ENCODE measurements at places on chromosomes 5 and 9. TPM values are rescaled to one million over a fixed set of nuclear protein-coding genes. Genes with fewer than 3 reads are reported as not detected.

DNA sequence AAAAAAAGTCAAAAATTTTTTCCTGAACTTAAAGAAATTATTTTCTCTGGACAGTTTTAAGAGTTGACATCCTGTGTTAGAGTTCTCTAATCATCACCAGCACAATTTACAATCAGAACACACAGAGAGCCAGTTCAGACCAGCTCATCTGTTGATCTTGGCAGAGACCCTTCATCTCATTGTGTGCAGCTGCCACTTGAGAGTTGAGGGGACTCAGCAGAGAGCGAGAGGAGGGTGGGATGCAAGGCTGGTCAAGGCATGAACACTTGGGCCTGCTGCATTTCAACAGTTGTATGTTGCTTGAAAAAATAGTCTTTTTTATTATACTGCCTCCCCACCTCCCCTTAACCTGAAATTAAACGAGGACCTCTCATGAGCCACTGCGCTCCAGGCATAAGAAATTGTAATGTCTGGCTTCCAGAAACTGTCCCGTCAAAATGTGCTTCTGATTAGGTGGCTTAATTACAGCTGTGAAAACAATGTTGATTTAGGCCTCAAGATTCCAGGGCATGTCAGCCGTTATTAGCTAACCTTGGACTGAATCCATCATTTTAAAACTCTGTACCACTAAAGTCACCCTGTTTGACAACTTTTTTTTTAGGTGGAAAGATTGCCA lies 383.6 kb downstream of the CCDC171 start:
- no peak for DNase-seq

DNA sequence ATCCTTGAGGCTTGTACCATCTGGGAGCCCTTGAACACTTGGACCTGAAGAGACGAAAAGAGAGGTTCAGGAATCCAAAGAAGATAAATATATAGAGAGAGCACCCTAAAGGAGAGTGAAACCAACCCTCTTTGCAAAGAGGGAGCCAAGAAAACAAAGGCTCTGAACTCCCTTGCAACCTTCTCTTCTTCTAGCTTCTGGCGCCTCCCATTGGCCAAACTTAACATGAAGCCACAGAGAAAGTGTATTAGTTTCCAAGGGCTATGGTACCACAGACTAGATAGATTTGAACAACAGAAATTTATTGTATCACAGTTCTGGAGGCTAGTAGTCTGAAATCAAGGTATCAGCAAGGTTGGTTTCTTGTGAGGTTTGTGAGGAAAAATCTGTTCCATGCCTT lies 175.1 kb downstream of the HCN1 start:
- DNase-seq, result no peak

Gene PTGS1
- 17.3 TPM for total RNA-seq

- DNase-seq, result no peak
These were observed 294.6 kb downstream of the ANXA1 start for GRCh38 chr9:73446306-73446705.

DNA sequence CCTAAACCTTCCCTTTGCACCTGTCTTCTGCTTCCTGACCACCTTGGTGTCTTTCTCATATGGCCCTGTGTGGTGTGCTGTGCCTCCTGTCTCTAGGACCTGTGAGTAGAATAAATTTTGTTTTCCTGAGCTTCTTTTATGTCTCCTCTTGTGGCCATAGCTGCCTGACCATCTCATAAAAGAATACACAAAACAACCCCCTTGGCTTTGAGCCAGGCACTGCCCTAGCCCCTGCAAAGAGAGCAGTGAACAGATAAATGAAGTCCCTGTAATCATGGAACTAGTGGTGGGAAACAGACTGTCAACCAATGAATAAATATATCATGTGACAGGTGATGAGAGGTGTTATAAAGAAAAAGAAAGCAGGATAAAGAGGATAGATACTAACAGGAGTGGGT lies 485.1 kb downstream of the CSNK1G3 start:
- no peak for DNase-seq

DNA sequence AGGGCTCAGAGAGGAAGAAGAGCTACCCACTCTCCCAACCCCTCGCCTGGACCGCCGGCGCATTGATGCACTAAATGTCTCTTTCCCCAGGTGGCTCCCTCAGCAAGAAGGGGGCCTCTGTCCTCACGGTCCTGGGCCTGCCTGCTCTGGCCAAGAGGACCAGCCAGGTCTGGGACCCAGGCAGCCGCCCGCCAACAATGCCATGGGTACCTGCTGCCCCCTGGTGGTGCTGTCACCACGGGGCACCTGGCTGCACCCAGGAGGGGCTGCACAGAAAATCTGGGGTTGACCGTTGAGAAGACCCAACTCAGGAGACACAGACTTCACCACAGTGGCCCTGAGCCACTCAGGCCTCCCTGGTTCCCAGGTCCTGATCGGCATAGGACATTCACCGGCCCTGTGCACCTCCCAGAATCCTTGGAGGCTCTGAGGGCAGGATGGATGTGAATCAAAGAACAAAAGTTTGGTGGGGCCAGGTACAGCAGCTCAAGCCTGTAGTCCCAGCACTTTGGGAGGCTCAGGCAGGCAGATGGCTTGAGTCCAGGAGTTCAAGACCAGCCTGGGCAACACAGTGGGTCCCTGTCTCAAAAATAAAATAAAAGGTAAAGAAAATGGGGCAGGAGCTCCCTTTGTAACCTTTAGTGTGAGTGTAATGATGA lies 2.4 kb upstream of the VAV2 start:
- peak; percentile 91 for DNase-seq

- DNase-seq, result no peak
These were observed 904 bp downstream of the GDNF start for GRCh38 chr5:37838933-37839341.

Gene CYLC2
- not detected for total RNA-seq

Gene LRRC14B
- not detected for total RNA-seq

GRCh38 chr9:95574176-95574575 lies 57.4 kb upstream of the PTCH1 start:
- DNase-seq, result peak; percentile 45

DNA sequence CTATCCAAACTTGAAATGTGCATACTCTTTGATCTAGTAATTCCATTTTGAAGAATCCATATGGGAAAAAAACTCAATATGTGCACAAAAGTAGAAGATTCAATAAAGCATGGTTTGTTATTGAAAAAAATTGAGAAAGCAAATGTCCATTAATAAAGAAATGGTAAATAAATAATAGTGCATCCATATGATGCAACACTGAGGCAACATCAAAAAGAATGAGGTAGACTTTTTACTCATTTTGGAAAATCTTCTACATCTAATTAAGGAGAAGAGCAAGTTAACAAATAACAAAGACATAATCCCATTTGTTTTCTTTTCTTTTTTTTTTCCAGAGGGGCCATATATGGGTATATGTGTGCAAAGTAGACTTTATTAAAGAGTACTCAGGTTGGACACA lies 52.5 kb upstream of the FST start:
- DNase-seq, result no peak

- no peak for DNase-seq
These were observed 388.4 kb upstream of the PTGER4 start for GRCh38 chr5:40291338-40291737.

DNA sequence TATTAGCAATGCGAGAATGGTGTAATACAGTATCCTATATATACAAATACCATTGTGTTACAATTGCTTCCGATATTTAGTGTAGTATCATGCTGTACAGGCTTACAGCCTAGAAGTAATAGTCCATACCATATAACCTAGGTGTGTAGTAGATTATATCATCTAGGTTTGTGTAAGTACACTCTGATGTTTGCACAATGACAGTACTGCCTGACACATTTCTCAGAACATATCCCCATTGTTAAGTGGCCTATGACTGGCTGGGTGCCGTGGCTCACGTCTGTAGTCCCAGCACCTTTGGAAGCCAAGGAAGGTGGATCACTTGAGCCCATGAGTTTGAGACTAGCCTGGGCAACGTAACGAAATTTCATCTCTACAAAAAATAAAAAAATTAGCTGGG lies 124.6 kb downstream of the PAM start:
- no peak for DNase-seq

Gene PCDHGA9
- 4.7 TPM for total RNA-seq

Gene KCNN2
- total RNA-seq, result not detected

Gene SLC6A19
- 9.9 TPM for total RNA-seq

GRCh38 chr5:77151501-77151900 lies 59.0 kb upstream of the PDE8B start:
- DNase-seq, result no peak

Gene IL3
- not detected for total RNA-seq

GRCh38 chr9:76624391-76625048 lies 139.7 kb upstream of the PCA3 start:
- no peak for DNase-seq

GRCh38 chr9:138043061-138043410 lies 165.5 kb downstream of the CACNA1B start:
- DNase-seq, result peak; percentile 6

Gene ABCA2
- total RNA-seq, result 49.4 TPM

DNA sequence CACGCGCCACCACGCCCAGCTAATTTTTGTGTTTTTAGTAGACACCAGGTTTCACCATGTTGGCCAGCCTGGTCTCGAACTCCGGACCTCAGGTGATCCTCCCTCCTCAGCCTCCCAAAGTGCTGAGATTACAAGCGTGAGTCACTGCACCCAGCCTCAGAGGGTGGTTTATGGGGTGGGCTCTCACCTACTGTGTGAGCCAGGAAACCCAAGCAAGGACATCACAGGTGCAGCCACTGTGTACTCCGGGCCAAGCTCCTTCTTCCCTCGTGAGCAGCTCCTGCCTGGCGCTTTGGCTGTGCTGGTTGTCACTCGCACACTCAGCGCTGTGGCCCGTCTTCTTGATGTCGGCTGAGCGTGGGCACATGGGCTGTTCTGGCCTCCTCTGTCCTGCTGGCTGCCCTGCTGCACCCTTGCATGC lies 70.1 kb downstream of the WNK2 start:
- DNase-seq, result peak; percentile 22

DNA sequence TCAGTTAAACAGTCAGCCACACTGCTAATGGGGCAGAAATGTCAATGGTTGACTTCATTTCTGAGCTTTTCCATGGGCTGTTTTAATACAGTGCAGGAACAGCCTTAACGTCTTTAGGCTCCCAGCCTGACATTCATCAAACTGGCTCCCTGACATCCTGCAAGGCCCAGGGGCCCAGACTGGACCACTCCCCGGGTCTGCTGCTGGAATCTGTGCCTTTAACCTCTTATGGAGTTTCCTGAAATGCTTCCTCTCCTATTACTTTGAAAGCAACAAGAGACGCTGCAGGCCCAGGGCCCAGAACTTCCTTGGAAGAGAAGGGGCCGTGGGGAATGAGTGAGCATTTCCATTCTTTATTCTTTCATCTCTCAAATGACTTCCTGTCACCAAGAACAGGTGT lies 216.8 kb upstream of the PANK3 start:
- DNase-seq, result no peak

- DNase-seq, result no peak
These were observed 26.4 kb downstream of the UTP15 start for GRCh38 chr5:73591698-73592501.

Gene SLC27A6
- not detected for total RNA-seq

Gene INSL6
- total RNA-seq, result not detected

- DNase-seq, result no peak
These were observed 19.8 kb downstream of the MLANA start for GRCh38 chr9:5910413-5911057.

- DNase-seq, result no peak
These were observed 64.5 kb upstream of the TGFBR1 start for GRCh38 chr9:99040251-99040900.

Gene ACTBL2
- not detected for total RNA-seq

GRCh38 chr9:90974016-90974415 lies 172.4 kb downstream of the SYK start:
- no peak for DNase-seq

Data from Peyer's patch (tissue), 4 donors.